ENCODE measurements at places on chromosomes 16 and 17.

GRCh38 chr17:68941761-68942160 is 13.4 kb downstream of the ABCA8 start:
- no peak for DNase-seq

GRCh38 chr16:70770626-70771552 is 30.1 kb downstream of the VAC14 start:
- peak; percentile 71 for DNase-seq

DNA sequence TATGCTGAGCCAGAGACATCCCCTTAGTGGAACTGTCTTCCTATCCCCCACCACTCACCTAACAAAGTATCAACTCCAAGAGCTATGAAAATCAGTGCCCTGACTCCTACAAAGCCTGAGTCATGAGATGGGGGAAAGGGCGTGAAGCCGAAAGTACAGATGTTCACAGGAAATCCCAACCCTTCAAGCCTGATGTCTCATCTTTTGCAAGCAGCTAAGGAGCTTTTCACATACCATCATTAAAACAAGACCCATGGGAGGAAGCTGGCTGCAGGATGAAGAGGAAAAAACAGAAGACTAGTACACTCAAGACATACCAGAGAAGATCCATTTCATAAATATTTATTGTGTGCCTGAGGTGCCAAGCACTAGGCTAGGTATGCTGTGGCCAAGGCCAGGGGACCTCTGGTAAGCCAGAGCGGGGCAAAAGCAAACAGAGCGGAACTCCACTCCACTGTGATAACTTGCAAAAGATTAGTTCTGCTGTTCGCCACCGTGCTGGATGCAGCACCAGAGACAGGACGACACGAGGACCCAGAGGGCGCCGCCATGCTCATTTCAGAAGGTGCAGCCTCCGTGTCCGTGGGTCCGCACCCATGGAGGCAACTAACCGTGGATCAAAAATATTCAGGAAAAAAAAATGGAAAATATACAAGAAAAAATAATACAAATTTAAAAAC is 4.5 kb upstream of the MNT start:
- peak; percentile 69 for DNase-seq

- peak; percentile 74 for DNase-seq
Observed at GRCh38 chr17:17837380-17837821, 615 bp upstream of the SREBF1 start.

DNA sequence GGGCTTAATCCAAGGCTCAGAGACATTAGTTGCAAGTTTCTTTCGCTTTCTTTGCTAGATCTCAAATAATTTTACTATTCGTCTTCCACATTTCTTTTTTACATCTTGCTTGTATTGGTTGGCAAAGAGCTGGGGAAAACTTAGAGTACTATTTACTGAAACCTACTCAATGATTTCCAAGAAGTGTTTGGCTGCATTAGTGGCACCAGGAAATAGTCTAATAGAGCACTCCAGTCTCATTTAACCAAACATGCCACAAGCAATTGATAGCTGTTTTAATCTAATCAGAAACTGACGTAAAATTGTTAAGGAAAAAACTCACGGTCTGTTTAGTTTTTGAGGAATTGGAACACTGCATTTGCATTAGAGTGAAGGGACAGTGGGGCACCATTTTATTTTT is 29.0 kb downstream of the NUP93 start:
- no peak for DNase-seq

- DNase-seq: no peak
Observed at GRCh38 chr16:87064731-87065445, 252.3 kb downstream of the C16orf95 start.

DNA sequence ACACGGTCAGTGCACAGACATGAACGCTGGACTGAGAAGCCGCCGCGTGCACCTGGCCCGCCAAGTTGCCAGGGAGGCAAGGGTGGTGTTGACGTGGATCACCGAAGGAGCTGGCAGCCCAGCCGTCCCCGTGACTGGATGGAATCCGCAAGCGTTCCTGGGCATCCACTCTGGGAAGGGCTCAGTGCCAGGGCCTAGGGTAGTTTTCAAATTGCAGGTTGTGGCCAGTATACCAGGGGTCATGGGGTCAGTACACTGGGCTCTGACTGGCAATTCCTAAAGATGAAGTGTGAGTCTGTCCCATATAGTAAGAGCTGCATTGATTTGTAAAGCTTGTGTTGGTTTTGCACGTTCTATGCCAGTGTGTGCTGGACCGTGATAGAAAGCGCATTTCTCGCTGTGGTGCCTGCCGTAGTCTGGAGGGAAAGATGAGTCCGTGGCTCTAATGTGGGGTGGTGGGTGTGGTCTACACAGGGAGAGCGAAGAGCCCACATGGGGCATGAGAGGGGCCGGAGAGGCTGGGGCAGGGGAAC is 21.1 kb upstream of the METRNL start:
- no peak for DNase-seq

- DNase-seq: peak; percentile 27
Observed at GRCh38 chr17:4998732-4999429, 1.1 kb downstream of the KIF1C start.

DNA sequence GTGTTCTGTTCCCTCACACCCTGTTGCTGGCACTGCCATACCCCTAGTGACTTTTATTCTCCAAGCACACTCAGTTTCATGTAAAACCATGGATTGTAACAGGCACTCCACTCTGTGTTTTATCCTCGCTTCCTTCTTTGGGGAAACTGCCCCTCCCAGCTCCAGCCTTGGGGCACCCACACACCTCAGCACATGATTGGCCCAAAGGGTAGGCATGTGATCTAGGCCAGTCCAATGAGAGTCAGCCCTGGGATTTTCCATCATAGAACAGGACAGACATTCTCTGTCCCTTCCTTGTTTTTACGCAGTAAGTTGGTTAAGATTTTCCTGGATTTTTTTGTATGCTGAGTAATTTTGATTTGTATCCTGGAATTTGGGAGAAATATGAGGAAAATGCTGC is 115.4 kb downstream of the C16orf95 start:
- DNase-seq: no peak

DNA sequence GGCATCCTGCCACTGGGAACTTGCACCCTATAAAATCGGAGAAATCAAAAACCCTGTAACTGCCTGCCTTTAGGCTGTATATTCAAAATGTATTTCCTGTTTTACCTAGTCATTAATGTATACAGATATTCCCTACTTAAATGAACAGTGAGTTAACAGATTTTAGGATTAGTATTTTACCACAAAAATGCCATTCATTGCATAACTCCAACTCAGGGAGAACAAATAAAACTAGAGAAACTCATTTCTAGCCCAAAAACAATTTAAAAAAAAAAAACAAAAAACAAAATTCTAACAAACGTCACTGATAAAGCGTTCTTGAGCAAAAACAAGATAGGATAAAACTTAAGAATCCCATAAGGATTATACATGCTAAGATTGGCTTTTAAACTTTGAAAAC is 3.7 kb upstream of the DHX33 start:
- no peak for DNase-seq

GRCh38 chr17:64742326-64742725 is 80.2 kb upstream of the SMURF2 start:
- DNase-seq: peak; percentile 49

- DNase-seq: no peak
Observed at GRCh38 chr17:20270369-20270768, 197.0 kb downstream of the LGALS9B start.

DNA sequence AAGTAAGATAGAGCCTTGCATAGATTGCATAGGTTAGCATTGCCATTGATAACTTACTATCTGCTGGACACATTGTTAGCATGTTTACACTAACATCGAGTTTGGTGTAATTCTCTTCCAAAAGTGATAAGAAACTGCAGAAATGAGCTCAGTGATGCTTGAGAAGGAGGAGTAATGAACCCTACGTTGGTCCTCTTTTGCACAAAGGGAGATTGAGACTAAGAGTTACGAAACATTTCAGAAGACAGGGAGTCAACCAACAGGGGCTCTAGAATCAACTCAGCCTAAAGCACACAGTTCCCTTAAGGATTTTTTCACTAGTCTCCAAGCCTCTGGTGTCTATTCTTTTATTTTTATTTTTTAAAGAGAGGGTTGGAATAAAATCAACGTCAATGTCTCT is 6.8 kb downstream of the CCL7 start:
- DNase-seq: no peak

GRCh38 chr17:71801301-71801700 is 319.5 kb upstream of the SOX9 start:
- DNase-seq: peak; percentile 88

- no peak for DNase-seq
Observed at GRCh38 chr16:6111390-6111789, 1013.8 kb upstream of the EEF2KMT start.

DNA sequence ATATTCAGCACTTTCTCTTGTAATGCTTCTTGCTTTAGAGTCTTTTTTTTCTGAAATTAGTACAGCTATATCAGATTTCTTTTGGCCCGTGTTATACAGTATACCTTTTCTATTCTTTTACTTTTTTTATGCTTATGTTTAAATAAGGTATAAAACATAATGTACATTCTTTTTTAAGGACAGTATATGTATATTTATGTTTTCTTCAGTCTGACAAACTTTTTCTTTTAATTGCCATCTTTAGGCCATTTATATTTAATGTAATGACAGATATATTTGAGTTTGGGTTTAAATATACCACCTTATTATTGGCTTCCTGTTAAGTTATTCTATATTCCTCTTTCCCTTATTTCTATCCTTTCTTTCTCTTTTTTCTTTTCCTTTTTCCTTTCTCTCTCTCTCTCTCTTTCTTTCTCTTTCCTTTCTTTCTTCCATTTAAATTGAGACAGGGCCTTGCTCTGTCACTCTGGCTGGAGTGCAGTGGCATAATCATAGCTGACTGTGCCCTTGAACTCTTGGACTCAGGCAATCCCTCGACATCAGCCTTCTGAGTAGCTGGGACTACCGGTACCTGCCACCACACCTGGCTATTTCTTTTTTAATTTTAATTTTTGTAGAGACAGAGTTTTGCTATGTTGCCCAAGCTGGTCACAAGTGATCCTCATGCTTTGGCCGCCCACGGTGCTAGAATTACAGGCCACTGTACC is 61.7 kb downstream of the WWOX start:
- DNase-seq: no peak

- DNase-seq: peak; percentile 72
Observed at GRCh38 chr17:76791053-76791980, 53.4 kb downstream of the MFSD11 start.

DNA sequence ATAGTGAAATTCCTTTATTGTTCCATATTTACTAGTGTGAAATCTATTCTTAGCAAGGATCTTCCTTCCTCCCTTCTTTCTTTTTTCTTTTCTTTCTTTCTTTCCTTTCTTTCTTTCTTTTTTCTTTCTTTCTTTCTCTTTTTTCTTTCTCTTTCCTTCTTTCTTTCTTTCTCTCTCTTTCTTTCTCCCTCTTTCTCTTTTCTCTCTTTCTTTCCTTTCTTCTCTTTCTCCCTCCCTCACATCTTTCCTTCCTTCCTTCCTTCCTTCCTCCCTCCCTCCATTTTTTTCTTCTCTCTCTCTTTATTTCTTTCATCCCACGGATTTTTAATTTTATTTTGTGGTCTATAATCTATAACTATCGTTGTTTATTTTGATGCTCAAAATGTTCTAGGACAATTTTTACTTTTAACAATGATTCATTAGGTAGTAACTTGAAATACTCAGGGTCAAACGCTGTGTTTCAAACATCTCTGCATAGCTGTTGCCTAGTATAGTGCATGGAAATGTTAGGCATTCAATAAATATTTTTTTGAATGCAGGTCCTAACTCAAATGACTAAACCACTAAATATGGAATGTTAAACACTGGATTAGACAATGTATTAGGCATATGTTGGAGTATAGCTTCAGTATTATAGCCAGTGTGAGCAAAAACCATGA is 178.3 kb downstream of the MAP2K6 start:
- DNase-seq: peak; percentile 21

- no peak for DNase-seq
Observed at GRCh38 chr17:31051506-31051905, 43.3 kb upstream of the NF1 start.

DNA sequence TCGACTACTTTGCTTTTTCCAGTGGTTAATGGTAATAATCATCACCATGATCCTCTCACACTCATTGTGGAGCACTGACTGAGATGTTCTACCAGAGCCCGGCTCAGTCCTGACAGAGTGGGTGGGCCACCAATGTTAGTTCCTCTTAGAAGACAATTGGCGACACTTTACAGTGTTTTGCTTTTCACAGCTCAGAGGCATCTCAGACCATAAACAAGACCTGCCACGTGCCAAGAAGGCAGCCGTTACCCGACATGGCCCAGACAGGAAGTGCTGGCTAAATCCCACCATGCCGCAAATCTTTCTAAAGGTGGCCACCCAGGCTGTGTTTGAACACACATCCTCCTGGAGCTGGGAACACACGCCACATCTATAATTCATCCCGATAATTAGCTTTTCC is 103.7 kb downstream of the XYLT1 start:
- DNase-seq: no peak

GRCh38 chr16:84378567-84378966 is 10.2 kb downstream of the ATP2C2 start:
- no peak for DNase-seq

DNA sequence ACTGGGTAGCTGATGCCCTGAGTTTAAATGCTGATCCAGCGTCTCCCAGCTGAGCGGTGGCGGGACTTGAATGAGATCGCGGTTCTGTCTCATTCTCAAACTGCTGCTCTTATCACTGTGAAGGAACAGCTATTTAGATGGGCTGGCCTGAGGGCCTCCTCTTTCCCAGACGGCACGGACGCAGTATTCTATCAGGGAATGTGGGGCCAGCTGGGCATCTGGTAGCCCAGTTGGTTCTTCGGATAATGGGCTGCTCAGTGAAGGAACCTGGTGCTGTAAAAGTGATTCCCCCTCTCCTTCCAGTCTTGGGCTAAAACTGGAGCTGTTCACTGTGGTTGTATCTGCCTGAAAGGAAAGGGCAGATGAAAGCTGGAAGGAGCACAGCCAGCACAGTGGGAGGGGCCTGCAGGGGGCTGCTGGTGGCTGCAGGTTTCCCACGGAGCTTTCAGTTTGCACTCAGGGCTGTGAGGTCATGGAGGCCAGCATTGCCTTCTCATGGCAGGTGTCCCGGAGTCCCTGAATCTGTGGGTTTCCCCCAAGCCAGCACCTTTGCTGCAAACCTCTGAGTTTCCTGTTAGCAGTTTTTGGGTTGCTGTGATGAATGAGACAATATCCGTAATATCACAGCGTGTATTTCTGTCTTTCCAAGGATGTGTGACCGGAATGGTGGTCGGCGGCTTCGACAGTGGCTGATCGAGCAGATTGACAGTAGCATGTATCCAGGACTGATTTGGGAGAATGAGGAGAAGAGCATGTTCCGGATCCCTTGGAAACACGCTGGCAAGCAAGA is 3.6 kb downstream of the IRF8 start:
- DNase-seq: no peak

- peak; percentile 52 for DNase-seq
Observed at GRCh38 chr16:50771366-50771765, 29.5 kb downstream of the CYLD start.

Measured in AG08395 (cell line).